Heart left ventricle (tissue), 16 donors: ENCODE measurements at places on chromosomes 2 and 18. TPM values are rescaled to one million over a fixed set of nuclear protein-coding genes. Genes with fewer than 3 reads are reported as not detected.

DNA sequence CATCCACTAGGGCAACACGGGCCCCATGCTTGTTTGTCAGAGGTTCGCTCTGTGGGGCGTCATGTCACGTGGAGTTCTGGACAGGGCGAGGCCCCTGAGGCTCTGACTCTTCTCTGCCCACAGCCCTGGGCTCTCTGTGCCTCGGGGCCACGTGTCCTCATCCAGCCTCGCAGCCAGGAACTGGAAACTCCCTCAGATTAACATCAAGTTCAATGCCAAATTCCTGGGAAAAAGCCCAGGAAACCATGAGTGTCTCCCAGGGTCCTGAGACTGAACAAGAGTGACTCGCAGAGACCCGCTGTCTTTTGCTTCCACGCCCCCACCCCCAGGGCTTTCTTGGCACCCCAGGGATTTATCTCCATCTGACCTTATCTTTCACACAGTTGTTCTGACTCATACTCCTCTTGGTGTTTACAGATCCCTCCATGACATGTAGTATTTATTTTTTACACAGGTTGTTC lies 174.0 kb upstream of the PIEZO2 start:
- no peak for DNase-seq

DNA sequence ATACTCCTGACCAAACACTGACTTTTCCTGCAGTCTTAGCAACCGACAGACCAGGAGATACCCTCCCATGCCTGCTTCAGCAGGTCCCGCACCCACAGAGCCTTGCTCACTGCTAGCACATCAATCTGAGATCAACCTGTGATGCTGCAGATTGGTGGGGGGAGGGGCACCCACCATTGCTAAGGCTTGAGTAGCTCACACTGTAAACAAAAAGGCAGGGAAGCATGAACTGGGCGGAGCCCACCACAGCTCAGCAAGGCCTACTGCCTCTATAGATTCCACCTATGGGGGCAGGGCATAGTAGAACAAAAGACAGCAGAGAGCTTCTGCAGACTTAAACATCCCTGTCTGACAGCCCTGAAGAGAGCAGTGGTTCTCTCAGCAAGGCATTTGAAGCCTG lies 109.7 kb downstream of the SP100 start:
- no peak for DNase-seq

GRCh38 chr18:77151033-77151771 lies 18.6 kb upstream of the MBP start:
- no peak for DNase-seq

DNA sequence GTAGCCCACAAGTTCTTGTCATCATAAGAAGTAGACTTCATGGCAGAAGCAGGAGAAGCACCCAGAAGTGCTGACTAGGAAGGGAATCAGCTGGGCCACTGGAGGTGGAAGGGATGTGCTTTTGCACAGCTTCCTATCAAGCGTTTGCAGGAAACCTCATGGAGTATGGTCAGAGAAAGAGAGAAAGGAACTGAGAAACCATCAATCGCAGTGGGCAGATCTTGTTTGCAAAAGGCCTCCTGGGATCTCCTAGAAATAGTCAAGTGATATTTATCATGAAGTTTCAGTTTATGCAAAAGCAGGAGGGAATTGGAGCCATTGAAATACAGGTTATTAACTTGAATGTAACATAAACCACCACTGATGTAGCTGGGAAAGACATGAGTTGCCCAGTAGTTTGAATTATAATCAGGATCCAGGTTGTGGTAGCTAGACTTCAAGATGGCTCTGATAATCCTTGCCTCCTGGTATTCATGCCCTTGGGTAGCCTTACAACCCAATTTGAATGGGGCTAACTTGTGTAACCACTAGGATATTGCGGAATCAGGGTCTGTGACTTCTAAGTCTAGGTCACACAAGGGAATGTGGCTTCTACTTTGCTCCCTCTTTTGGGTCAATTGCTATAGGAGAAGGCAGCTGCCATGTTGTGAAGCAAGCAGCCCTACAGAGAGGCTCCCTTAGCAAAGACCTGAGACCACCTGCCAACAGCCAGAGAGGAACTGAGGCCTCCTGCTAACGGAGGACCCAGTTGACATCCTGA lies 69.8 kb upstream of the TCF4 start:
- DNase-seq, result no peak

DNA sequence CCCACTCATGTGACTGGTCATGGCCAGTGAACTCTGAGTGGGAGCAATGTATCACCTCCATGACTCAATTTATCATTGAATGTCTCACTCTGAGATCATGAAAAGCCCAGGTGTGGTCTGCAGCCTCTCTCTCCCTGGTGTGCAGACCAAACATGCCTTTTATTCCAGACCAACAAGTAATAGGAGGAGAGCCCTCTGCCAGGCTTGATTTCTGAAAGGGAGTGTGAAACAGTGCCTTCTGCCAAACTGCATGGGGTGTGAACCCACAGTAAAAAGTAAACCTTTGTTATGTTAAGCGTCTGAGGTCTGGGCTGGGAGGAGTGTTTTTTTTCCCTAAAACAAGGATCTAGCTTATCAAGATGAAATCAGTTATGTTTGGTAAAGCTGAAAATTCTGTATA lies 601.2 kb downstream of the ADCYAP1 start:
- no peak for DNase-seq

- DNase-seq, result no peak
Measured at GRCh38 chr2:116269040-116269439, 1545.5 kb upstream of the DDX18 start.

DNA sequence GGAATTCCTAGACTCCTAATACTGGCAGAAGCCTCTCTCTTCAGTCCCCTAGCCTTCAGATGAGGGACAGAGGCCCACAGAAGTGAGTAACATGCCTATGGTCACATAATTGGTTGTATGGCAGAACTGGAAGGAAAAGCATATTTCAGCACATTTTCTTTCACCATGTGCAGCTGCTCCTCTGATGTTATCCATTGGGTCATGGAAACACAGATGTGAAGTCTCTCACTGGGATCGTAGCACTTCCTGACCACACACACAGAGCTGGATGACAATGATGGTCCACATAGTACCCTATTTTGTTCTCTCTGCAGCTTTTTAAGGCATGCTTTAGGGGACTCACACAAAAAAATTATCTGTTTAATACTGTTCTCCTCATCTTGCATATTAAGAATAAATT lies 24.5 kb downstream of the MYO3B start:
- no peak for DNase-seq

- DNase-seq, result no peak
Measured at GRCh38 chr2:5464657-5465056, 227.5 kb upstream of the SOX11 start.

DNA sequence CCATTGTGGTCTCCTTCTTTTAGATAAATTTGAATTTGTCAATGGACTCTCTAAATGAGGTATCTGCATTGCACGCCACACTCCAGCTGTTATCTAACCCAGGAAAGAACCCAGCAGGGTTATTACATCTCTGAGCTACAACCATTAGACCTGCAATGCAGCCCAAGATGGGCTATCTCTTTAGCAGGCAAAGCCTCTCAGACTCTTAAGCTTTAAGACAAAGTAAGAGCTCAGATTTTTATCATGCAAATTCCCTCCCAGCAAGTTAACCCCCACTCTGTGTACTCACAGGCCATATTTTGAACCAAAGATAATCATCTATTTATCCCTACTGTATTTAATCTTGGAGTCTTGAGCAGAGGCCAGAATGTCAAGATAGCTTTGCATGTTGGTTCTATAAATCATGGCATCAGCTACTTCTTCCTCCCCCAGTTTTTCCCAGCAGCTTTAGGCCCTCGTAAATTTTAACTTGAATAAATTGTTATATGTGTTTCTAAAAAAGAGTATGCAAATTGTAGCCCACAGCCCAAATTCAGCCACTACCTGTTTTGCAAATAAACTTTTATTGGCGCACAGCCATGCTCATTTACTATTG lies 273.7 kb upstream of the PKDCC start:
- no peak for DNase-seq

DNA sequence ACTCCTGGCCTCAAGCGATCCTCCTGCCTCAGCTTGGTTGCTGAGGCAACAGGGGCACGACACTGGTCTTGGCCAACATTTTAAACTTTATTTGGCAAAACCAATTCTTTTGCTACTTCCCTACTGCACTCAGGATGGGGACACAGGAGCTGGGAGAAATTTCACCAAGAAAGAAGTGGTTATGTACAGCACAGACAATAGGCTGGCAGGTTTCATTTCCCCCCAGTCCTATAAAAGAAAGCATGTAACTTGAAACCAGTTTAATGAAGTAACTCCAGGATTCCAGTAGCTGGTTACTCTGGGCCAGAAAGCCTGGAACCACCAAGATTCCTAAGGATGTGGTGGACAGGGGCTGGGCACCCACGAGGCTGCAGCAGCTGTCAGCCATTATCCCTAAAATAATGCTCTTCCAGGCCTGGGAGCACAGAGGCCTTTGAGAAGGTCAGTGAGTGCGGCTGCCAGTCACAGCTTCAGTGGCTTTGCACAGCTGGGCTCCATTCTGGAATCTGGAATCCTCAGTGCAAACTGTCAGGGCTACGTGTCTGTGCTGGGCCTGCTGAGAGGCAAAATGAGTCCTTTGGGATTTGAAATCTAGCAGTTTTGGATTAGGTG lies 142.3 kb upstream of the ITGA6 start:
- DNase-seq, result no peak

DNA sequence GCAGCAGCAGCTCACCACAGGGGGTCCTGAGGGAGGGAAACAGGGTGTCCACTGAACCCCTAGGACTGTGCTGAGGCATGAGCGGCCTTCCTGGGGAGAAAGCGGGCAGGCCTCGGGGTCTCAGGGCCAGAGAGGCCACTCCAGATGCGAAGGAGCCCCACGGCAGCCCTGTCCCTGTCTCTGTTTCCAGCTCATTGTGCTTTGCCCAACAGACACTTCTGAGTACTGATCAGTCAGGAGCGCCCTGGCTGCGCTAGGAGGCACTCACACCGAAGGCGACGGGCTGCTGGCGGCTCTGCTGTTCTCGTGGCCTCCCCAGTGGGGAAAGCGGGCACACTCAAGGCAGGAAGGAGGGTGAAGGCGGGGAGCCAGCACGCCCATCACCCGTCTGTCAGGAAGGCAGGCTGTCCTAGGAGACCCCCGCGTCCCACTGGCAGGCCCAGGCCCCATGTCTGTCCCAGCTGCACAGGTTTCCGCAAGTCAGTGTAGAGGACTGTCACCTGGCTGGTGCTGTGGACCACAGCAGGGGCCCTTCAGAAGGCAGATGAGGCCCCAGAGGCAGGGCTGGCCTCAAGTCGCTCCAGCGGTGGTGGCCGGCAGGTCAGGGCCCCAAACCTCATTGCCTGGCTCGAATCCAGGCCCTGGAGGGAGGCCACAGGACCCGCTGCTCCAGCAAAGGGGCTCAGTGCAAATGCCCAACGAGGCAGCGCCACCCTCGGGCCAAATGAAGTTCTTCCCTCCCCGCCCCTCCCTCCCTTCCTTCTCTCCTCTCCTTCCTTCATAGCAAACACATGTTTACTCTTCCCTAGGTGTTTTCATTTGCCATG lies 6.8 kb downstream of the ESPNL start:
- DNase-seq, result peak; percentile 12

GRCh38 chr2:50951437-50951836 lies 80.5 kb downstream of the NRXN1 start:
- DNase-seq, result no peak

DNA sequence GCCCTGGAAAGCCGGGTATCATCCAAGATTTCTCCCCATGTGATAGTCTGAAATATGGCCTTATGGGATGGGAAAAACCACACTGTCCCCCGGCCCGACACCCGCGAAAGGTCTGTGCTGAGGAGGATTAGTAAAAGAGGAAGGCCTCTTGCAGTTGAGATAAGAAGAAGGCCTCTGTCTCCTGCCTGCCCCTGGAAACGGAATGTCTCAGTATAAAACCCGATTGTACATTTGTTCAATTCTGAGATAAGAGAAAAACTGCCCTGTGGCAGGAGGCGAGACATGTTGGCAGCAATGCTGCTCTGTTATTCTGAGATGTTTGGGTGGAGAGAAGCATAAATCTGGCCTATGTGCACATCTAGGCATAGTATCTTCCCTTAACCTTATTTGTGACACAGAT lies 26.8 kb downstream of the RUFY4 start:
- DNase-seq, result no peak

DNA sequence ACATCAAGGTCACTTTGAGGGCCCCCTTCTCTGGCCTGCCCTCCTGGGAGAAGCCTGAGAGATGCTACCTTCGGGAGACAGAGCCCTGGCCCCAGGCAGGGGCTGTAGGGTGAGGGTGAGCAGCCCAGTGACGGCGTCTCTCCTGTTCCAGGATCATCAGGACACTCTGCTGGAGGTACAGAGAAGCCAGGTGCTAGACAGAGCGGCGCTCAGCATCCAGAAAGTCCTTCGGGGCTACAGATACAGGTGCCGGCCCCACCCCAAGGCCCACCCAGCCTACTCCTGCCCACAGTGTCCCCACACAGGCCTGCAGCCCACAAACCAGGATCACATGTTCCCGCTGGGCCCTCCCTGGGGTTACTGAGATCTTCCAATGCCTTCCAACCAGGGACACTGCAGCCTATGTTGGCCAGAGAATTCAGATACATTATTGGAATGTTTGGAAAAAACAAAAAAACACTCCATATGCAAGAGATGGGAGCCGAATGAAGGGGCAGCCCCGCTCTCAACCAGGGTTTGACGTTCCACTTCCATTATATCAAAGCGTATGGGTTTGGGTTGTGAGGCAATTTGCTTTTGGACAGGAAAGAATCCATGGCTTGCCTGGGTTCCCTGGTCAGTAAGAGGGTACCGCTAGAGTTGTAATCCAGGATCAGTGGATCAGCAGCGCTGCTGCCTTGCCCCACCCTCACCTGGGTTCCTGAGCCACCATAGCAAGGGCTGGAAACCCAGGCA lies 49.5 kb upstream of the GPR17 start:
- DNase-seq, result peak; percentile 7

GRCh38 chr2:240325016-240326007 lies 110.2 kb upstream of the GPC1 start:
- peak; percentile 45 for DNase-seq

GRCh38 chr2:45141883-45142866 lies 132.9 kb upstream of the SIX2 start:
- no peak for DNase-seq

GRCh38 chr2:13560322-13560721 lies 843.6 kb downstream of the TRIB2 start:
- DNase-seq, result no peak

- DNase-seq, result no peak
Measured at GRCh38 chr18:27005589-27005988, 140.1 kb upstream of the AQP4 start.

- DNase-seq, result no peak
Measured at GRCh38 chr2:75573145-75573878, 12.6 kb upstream of the EVA1A start.

GRCh38 chr2:201847481-201847880 lies 41.1 kb downstream of the CDK15 start:
- no peak for DNase-seq

GRCh38 chr18:59564561-59564960 lies 132.7 kb downstream of the CCBE1 start:
- no peak for DNase-seq

Gene GRB14
- 6.3 TPM for total RNA-seq

Gene SPATA3
- not detected for total RNA-seq

Gene REG3G
- total RNA-seq, result not detected

Gene FOSL2
- total RNA-seq, result 102 TPM

Gene USP37
- total RNA-seq, result 5.8 TPM

Gene DPYSL5
- not detected for total RNA-seq

Gene GPR17
- not detected for total RNA-seq
